ENCODE measurements at places on chromosomes 5 and 9. TPM values are rescaled to one million over a fixed set of nuclear protein-coding genes. Genes with fewer than 3 reads are reported as not detected.

The SLC6A3 gene
- not detected for total RNA-seq

The F2RL2 gene
- total RNA-seq, result 0.17 TPM

The ANXA6 gene
- total RNA-seq, result 221 TPM

The PALM2AKAP2 gene
- 20.4 TPM for total RNA-seq

The NFIB gene
- 13.7 TPM for total RNA-seq

The ARL14EPL gene
- not detected for total RNA-seq

The PCDHA12 gene
- total RNA-seq, result 7.8 TPM

DNA sequence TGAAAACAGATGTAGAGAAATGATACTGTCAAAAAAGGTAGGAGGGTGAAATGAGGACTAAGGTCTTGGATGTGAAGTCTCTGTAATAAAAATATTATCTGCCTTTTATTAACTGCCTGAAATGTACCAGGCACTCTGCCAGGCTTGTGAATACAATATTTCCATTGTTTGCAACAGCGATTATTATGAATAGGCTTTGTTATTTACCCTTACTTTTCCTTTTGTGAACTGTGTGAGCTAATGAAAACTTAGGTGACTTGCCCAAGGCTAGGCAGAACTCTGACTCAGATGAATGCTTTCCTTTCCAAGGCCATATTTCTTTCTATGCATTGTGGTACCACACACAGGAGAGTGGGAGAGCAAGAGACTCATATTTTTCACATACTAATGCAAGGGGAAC lies 204.1 kb downstream of the CDH12 start:
- peak; percentile 1 for DNase-seq

DNA sequence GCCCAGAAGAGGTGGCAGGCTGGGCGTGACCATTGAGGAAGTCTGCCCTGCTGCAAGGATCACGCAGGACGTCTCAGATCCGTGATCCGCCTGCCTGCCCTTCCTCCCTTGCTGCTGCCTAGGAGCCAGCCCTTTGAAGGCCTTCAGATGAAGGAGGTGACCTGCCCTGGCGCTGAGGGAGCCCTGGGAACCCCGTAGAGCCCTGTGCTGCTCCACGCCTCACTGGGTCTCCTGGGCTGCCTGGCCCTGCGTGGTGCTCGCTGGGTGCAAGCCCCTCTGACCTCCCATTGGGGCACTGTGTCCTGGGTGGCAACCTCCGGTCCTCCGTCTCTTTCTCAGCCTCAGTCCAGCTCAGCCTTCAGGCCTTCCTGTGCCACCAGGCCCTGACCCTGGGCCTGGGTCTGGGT lies 295.3 kb upstream of the IRX4 start:
- no peak for DNase-seq

DNA sequence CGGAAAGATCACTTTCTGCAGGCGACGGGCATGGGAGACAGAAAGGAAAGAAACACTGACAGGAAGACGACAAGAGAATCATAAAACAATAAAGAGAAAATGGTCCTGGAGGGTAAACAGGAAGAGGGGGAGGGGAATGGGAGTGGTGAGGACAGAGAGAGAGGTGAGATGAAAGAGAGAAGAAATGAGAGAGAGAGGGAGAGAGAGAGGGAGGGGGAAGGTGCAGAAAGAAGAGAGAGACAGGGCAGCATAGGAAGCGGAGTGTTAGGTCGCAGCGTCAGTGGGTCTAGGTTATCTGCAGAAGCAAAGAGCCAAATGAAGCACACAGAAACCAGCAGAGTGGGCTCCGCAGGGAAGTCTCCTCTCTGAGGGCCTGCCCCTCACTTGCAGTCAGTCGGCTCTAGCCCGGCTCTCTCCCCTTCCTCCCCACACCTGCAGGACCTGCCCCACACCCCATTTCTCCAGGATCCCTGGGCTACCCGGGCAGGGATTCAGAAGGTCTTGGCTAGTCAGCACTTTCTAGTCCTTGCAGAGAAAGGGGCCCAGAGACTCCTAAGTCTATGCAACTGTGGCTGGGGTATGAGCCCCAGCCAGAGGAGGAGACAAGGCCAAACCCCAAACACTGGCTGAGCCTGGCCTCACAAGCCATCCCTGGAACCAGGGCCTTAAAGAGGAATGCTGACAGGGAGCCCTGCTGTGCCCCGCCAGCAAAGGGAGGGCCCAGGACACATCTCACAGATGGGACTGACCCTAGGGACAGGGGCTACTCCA lies 29.7 kb upstream of the MEIKIN start:
- no peak for DNase-seq

- DNase-seq, result no peak
Measured at GRCh38 chr5:32115985-32116384, 58.1 kb downstream of the GOLPH3 start.

GRCh38 chr5:65299861-65300260 lies 181.9 kb downstream of the ADAMTS6 start:
- DNase-seq, result no peak

GRCh38 chr9:16726718-16727451 lies 143.6 kb downstream of the BNC2 start:
- DNase-seq, result peak; percentile 77

- DNase-seq, result no peak
Measured at GRCh38 chr9:91408475-91408874, 15.2 kb downstream of the NFIL3 start.

- peak; percentile 70 for DNase-seq
Measured at GRCh38 chr5:135332519-135333150, 66.4 kb downstream of the MACROH2A1 start.

- DNase-seq, result peak; percentile 56
Measured at GRCh38 chr9:121735065-121735792, 83.8 kb downstream of the DAB2IP start.

DNA sequence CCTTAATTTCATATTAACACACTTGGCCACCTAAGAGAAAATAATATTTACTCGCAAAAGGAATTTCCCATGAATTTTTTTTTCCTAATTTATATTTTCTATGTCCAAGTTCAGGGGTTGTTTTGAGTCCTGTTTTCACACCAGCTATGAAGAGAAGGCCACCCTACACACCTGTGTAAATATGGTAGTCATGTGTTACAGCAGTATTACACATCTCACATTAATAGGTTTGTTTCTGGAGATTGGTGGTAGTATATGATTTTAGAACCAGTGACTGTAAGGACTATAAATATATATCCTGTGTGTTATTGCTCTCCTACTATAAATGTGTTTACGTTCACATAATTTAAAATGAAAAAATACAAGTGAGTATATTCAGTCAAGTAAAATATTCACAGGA lies 147.5 kb downstream of the PAM start:
- DNase-seq, result no peak

DNA sequence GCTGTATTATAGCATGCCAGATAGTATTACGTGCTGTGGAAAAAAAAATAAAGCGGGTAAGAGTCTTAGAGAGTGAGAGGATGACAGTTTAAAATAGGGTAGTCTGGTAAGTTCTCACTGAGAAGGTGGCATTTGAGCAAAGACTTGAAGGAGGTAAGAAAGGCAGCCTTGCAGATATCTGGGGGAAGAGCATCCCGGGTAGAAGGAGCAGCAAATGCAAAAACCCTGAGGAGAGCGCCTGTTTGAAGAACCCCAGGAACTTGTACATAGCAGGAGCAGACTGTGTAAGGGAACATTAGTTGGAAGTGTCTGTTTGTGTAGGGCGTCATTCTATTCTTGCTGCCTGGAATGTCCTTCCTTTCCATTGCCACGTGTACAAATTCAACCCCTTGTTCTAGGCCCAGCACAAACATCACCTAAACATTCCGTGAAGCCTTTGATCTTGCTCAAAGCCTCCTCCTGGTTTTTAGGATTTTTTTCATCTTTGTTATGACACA lies 2.6 kb downstream of the AP3S1 start:
- no peak for DNase-seq

GRCh38 chr5:73126381-73126780 lies 6.0 kb downstream of the TMEM171 start:
- no peak for DNase-seq

- no peak for DNase-seq
Measured at GRCh38 chr5:68054638-68055037, 160.9 kb upstream of the PIK3R1 start.

- DNase-seq, result no peak
Measured at GRCh38 chr5:93735378-93735777, 6.0 kb downstream of the POU5F2 start.

- no peak for DNase-seq
Measured at GRCh38 chr9:942805-943580, 33.5 kb upstream of the DMRT3 start.

DNA sequence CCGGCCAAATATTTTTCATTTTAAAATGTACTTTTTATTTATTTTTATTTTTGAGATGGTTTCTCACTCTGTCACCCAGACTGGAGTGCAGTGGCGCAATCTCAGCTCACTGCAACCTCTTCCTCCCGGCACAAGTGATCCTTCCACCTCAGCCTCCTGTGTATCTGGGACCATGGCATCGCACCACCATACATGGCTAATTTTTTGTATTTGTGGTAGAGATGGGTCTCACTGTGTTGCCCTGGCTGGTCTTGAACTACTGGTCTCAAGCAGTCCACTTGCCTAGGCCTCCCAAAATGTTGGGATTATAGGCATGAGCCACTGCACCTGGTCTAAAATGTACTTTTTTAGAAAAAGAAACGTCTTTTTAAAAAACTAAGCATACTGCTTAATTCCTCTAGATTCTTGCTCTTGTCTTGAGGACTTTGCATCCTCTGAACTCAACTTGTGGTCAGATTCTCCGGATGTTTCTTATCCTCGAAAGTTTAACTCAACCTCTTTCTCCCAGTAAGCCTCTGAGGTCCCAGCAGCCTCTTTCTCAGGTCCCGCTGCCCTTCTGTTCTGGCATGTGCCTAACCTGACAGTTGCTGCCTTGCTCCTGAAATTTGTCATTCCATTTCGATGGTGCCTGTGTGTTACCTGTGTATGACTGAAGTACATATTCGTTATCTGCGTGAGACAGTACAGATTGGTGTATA lies 63.0 kb downstream of the TRIO start:
- peak; percentile 62 for DNase-seq

DNA sequence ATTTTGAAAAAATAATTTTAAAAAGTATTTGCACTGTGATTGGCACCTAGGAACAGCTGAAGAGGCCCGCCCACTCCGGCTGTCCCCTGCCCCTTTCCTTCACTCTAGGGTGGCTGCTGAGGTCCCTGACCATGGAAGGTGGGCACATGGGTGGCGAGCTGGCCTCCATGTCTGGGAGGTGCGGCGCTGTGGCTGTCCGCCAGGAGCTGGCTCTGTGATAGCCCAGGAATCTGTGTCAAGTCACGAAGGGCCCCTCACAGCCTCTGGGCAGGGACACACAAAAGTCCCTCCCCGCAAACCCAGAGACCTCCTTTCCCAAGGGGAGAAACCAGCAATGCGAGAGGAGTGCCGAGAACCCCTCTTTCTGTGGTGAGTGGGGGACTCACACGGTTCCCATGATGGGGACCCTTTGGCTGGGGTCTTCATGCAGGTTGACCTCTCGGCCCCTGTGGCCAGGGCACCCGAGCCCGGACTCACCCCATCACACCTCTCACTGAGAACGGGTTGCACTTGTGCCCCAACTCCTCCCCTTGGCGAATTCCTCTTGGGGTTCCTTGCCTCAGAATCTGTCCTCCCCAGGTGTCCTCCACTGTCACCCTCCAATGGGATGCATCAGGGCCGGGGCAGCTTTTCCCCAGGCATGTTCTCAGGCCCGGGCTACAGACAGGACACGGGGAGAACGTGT lies 168.0 kb downstream of the GAPVD1 start:
- no peak for DNase-seq

DNA sequence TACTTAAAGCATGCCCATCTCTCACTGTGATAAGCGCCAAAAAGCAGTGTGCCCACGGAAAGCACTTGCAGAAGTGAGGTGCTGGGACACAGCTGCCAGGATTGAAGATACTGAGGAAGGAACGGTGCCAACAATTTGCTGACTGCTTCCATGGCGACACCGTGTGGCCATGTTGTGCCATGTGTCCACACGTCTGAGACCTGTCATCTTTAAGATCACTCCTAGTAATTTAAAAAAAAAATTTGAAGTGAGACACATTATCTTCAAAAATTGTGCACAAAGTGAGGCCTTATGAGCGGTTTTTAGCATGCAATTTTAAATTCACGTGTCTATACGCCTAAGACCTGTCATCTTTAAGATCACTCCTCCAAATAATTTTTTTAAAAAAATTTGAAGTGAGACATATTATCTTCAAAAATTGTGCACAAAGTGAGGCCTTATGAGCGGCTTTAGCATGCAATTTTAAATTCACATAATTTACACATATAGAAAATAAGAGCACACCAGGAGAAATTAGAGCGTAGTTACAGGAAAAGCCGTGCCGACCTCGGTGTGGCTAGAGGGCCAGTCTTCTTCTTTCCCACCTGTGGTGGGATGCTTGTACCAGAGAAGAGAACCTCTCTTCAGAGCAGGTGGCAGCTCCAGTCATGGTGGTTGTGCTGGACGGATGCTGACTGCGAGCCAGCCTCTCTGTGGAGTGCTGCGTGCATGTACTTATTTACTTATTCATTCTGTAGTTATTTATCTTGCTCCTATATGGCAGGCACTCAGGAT lies 21.4 kb upstream of the FLT4 start:
- DNase-seq, result peak; percentile 31

DNA sequence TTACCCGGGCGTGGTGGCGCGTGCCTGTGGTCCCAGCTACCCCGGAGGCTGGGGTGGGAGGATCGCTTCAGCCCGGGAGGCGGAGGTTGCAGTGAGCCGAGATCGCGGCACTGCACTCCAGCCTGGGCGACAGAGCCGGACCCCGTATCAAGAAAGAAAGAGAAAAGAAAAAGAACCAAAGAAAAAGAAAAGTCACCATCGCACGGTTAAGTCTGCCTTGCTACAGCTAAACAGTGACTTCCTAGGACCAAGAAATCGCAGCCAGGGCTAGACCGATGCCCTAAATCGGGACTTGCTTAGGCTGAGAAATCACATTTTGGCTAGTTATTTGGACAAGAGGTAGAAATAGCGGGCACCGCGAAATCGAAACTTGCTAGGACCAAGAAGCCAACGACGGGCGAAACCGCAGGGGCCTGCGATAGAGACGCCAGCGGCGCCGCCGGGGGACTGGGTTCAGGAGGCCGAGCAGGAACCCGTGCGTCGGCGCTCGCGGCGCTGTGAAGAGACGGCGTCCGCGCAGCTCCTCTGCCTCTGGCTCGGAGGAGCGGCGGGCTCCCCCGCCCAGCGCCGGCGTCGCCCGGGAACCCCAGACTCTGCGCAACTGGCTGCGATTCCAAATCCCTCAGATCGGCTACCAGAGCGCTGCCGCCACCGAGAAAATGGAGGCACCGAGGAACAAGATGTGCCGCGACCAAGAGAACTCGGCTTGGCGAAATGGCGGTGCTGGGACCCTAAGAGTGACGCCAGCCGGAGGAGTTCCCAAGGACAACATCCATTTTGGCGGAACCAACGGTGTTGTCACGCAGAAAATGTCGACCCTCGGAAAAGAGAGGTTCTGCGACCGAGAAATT lies 26.1 kb upstream of the ANXA2R start:
- DNase-seq, result peak; percentile 49

DNA sequence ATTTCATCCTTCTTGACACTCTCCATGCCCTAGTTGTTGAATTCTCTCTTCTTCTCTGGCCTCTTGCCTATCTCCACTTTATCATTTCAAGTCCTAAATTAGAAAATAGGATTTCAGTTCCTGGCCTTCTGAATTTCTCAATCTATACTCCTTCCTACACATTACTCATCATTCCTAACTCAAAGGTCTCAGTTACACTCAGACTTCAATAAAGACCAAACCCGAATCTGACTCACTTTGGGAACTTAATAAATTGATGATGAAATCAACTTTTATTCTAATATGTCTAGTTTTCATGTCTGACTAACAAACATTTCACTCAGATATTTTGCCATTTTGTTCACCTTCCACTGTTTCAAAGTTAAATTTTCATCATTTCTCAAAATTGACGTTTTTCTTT lies 113.6 kb upstream of the TSLP start:
- DNase-seq, result peak; percentile 30

Measured in renal cortical epithelial cell (primary cell).